Stimulated activated CD8-positive, alpha-beta memory T cell treated with anti-CD3 and anti-CD28 coated beads, Interleukin-4, amount 100 ng/mL, for 4 hours (primary cell): ENCODE measurements at places on chromosomes 5 and 9.

- no peak for DNase-seq
These were observed 170.8 kb downstream of the MACROH2A1 start for GRCh38 chr5:135228222-135228621.

- DNase-seq: no peak
These were observed 70.5 kb upstream of the SPTLC1 start for GRCh38 chr9:92185681-92186080.

DNA sequence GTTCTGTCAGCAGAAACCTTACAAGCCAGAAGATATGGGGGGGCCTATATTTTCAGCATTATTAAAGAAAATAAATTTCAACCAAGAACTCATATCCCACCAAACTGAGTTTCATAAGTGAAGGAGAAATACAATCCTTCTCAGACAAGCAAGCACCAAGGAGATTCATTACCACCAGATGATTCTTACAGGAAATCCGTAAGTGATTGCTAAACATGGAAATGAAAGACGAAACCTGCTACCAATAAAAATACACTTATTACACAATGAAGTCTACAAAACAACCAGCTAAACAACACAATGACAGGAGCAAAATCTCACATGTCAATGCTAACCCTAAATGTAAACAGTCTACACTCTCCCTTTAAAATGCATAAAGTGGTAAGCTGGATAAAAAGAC, 17.8 kb upstream of the C9orf72 start:
- no peak for DNase-seq

GRCh38 chr5:55694152-55694830, 17.8 kb downstream of the SLC38A9 start:
- DNase-seq: no peak

DNA sequence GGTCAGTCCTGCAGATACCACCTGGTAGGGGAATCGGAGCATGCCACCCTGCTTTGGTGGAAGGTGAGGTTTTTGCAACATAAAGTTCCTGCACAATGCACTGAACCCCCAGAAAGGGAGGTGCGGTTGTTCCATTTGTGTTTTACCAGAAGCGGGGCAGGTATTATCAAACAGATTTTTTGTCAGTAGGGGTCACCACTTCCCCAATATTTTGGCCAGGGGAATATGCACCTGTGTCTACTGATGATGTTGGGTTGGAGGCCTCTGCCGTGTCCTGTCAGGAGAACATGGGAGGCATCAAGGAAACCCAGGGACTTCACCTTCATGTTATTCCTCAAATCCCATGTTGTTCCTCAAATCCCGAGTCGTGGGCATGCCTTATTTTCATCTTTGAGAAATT, 438.7 kb downstream of the NTRK2 start:
- no peak for DNase-seq

DNA sequence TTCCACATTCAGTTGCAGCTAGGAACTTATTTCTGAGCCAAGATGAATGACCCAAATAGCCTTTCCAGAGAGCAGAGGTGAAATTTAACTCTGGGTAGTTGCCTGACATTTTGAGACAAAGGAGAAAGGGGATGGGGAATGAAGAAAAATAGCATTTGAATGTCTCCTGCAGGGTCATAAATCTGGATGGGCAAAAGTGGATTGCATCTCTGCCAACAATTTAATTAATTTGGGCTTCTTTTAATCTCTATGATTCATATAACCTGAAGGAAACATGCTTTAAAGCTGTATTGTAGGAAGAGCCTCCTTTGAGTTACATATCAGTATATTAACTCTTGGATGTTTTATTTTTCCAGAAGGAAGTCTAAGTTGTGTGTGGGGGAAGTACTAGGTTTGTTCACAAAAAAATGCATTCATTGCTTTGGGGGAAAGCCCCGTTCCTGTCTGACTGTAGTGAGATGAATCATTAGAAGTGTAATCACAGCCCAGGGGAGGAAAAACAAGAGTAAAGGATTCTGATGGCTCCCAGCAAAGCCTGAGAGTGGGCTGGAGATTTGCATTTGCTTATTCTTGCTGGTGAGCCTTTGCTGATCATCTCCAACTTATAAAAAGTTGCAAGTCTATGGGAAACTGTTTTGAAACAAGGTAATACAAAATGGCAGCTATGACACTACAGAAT, 133.0 kb upstream of the IQGAP2 start:
- no peak for DNase-seq

DNA sequence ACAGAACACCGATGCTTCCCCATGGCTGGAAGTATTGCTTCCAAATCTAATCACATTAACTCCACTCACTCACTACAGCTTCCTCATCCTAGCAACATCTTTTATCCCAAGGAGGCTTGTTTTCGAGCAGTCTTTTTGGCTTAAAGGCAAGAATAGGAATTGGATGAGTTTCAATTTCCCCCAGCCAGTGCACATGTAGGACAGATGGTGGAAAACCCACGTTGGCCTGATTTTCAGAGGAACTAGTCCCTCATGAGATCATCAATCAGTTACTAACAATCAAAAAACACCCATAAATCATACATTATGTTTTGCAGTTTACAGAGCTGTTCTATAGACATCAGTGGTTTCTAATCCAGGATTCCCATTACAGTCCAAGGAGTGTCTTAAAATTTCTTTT, 48.5 kb upstream of the AGXT2 start:
- DNase-seq: no peak

- DNase-seq: no peak
These were observed 830 bp downstream of the PRRC1 start for GRCh38 chr5:127518319-127518621.

GRCh38 chr5:140883927-140884697, 2.2 kb downstream of the PCDHA13 start:
- no peak for DNase-seq

GRCh38 chr9:75087289-75087823, 599 bp downstream of the NMRK1 start:
- DNase-seq: no peak

- DNase-seq: no peak
These were observed 326.4 kb upstream of the TARS1 start for GRCh38 chr5:33114361-33114760.

- no peak for DNase-seq
These were observed 294.7 kb upstream of the TNC start for GRCh38 chr9:115412656-115413055.

- DNase-seq: no peak
These were observed 35.3 kb upstream of the TMEM215 start for GRCh38 chr9:32748013-32748412.

GRCh38 chr9:69174616-69175463, 763 bp downstream of the TJP2 start:
- no peak for DNase-seq

GRCh38 chr5:57524348-57525060, 41.9 kb upstream of the ACTBL2 start:
- no peak for DNase-seq

DNA sequence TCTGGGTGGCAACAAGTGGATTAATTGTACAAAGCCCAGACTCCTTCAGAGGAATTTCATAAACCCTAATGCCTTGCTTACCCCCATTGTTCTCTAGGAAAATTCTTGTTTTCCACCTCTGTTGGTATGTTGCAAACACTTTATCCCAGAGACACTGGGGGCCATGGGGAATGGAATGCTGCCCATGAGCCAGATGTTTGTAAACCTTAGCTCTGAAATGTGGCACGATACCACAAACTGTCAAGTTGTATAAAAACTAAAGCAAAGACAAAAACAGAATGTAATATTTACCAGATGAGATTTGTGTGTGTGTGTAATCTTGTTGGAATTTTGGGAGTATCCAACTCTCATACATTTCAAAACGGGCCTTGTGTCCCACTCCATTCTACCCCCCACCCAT, 465.0 kb downstream of the EBF1 start:
- no peak for DNase-seq

DNA sequence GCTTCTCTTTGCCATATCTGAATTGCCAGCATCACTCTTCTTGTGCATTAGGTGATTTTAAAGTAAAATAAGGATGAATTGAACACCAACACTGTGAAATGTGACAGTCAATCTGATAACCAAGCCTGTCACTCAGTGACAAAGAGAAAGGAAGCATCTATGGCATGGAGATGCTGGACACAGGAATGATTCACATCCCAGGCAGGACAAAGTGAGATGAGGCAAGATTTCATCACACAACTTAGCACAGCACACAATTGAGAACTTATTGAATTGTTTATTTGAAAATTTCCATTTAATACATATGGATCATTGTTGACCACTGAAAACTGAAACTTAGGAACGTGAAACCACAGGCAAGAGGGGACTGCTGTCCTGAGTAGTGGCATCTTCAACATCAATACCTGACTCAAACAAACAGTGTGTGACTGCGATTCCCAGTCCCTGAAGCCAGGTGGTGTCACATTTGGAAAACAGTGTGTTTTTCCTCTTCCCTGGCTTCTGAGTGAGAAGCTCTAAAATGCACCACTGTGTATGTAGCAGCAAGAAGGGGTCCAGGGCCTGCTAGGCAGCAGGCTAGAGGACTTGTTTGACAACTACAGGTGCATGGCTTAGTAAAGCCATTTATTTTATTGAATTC, 10.7 kb downstream of the GAPT start:
- no peak for DNase-seq

DNA sequence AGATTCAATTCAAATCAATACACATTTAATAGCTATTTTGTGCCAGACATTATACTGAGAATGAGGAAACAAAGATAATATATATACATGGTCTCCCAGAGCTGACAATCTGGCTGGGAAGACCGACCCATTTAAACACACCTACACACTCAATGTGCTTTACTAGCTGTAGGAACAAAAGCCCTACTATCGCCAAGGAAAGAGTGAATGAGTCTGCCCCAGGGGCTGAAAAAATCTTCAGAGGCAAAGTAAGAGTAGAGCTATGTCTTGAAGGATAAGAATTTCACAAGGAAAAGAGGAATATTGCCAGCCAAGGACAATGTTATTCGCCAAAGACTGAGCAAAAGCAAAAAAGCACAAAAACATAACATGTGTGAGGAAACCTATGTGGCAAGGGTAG, 6.6 kb downstream of the PFDN1 start:
- DNase-seq: no peak

GRCh38 chr5:45089870-45090269, 281.1 kb downstream of the MRPS30 start:
- DNase-seq: no peak

DNA sequence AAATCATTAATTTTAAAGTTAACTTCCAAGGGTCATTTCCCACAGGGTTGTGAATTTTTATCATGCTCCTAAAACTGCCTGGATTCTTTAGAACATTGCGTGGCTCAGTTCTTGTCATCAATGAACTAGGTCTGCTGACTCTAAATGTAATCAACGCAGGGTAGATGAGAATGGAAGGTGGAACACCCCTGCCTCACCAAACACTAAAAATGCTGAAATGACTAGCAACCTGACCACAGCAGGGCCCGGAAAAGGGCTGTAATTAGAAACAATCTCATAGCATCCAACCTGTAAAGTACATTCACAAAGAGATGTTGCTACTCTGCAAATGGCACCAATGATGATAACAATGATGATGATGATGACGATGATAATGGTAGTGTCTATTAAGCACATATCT, 356.9 kb downstream of the DEPDC1B start:
- no peak for DNase-seq

DNA sequence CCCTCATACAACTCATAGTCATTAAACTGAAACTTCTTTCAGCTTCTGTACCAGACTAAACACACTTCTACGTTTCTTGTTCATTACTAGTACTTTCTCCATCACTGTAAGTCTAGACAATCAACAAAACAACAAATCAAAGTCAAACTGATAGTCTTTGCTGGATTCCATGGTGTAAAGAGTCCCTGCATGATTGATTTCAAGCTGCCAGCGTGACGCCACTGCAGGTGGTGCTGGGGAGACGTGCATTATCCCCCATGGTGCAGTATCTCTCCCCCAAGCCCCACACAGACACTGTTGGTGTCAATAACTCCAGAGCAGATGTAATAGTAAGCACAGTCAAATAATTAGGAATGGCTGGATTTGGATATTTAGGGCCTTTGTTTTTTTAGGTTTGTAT, 10.7 kb upstream of the SLC2A8 start:
- DNase-seq: no peak

DNA sequence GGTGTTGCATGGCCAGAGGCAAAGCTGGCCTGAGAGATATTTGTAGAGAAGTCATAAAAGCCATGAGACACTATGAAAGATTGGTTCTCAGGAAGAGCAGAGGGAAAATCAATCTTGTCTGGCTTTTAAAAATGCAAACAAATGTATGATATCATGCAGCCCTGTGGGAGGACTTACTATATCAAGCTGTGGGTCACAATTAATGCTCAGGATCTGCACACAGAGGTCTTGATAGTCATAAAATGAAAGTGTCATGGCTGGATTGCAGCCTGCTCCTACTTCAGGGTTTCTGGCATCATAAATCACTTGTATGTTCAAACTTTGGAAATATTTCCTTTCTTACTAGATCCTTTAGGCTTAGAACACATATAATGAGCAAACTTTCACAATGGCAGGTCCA, 151.5 kb downstream of the SEMA6A start:
- DNase-seq: no peak

GRCh38 chr5:143826951-143827444, 15.0 kb downstream of the HMHB1 start:
- DNase-seq: no peak

GRCh38 chr9:99828417-99829176, 6.9 kb downstream of the NR4A3 start:
- DNase-seq: no peak

DNA sequence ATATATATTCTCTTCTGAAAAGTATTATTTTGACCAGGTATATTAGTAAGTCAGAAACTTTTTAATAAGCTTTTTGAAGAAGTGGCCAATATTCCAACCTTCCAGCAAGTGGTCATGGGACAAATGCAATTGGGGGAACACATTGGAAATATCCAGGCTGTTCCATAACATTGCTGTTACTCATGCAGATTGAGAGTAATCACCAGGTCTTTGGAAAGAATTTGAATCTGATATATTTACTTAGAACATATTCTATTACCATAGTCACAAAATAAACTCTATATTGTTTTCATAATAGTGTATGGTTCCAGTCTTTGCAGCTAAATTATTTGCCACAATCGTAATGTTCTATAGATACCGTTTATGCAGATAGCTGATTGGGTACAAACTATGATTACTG, 102.8 kb downstream of the TAF11L14 start:
- no peak for DNase-seq

DNA sequence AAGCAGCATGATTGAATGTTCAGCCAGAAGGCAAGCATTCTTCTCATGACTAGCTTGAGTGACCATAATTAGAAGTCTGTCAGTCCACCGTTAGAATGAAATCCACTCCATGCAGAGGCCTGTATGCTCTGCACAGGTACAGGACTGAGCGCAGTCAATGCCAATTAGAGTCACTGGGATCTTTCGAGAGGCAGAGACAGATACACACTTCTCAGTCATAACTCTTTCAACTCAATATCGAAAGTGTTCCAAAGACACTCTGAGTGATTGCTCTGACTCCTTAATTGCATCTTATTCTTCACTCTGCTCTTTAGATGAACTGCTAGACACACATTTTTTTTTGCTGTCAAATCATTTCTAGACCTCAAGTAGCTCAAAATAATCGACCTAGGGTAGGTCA, 203.6 kb downstream of the GABRB2 start:
- DNase-seq: no peak
